Fibroblast of villous mesenchyme (primary cell): ENCODE measurements at places on chromosomes 2 and 18. TPM values are rescaled to one million over a fixed set of nuclear protein-coding genes. Genes with fewer than 3 reads are reported as not detected.

The CD207 gene
- total RNA-seq: not detected in 2 replicates

The GKN1 gene
- total RNA-seq: under 0.01 and 0.32 TPM in 2 replicates

The CD8B2 gene
- not detected in 2 replicates for total RNA-seq

The MOGAT1 gene
- total RNA-seq: not detected in 2 replicates

The ZAP70 gene
- not detected in 2 replicates for total RNA-seq

The PIEZO2 gene
- 1.7 and 4.5 TPM in 2 replicates for total RNA-seq

The RND3 gene
- 635 and 1,266 TPM in 2 replicates for total RNA-seq

The CABLES1 gene
- total RNA-seq: 0.43 and 1.3 TPM in 2 replicates

The TACR1 gene
- total RNA-seq: under 0.01 TPM in 1 of 2 replicates, not detected in the other

The DAPL1 gene
- not detected in 2 replicates for total RNA-seq

The KCNE4 gene
- 13.4 and 18.4 TPM in 2 replicates for total RNA-seq

The CYS1 gene
- total RNA-seq: 1.6 and 2.2 TPM in 2 replicates

The COL4A4 gene
- total RNA-seq: under 0.01 and 0.43 TPM in 2 replicates

The PSMA8 gene
- total RNA-seq: not detected in 2 replicates

The SULT1C4 gene
- total RNA-seq: 0.32 and 0.43 TPM in 2 replicates

The MAP2 gene
- total RNA-seq: 2.3 and 37.1 TPM in 2 replicates

The IL36G gene
- total RNA-seq: not detected in 2 replicates

The CERS6 gene
- 9.0 and 16.0 TPM in 2 replicates for total RNA-seq
